ENCODE measurements at places on chromosomes 6 and 20.

GRCh38 chr20:13809855-13810254 lies 25.0 kb downstream of the NDUFAF5 start:
- DNase-seq, result no peak

GRCh38 chr6:48135323-48136084 lies 24.5 kb upstream of the PTCHD4 start:
- DNase-seq, result no peak

DNA sequence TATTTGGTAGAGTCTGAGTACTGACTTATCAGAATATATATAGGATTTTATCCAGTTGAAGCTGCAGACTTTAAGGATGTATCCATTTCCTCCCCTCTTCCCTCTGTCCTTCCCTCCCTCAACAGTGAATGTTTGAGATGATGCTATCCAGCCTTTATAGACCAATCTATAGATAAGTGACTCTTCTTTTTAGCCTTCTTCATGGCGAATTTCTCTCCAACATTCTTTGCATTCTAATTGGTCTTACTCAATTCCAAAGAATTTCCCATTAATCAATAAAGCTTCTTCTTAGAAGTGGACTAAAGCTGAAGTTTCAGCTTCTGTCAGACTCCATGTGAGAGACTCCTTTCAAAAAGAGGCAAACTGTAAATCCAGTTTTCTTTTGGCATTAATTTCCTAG lies 99.3 kb downstream of the AIG1 start:
- no peak for DNase-seq

- no peak for DNase-seq
Measured at GRCh38 chr6:43865932-43866645, 96.1 kb downstream of the VEGFA start.

- no peak for DNase-seq
Measured at GRCh38 chr6:72798196-72798595, 176.3 kb downstream of the KCNQ5 start.

DNA sequence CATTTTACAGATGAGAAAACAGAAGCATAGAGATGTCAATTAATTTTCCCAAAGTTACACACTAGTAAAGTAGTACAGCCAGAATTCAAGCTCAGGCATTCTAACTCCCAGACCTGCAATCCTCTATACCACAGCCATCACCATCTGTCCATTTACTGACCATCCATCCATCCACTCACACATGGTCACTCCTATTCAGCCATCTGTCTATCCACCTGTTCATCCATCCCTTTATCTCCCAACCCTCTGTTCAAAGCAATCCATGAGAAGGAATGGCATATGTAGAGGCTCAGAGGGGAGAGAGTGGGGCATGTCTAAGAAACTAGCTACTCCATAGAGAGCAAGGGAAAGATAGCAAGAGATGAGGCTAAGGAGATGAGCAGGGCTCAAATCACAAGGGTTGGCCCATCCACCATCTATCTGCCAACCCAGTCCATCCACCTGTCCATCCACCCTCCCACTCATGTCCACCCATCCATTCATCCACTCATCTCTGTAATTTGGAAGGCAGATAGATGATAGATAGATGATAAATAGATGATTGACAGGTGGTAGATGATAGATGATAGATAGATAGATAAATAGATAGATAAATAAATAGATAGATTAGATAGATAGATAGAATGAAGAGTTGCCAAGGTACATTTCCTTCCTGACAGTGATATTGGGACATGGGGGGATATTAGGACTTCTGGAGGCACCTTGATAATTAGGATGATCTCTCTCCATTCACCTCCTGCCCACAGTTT lies 12.2 kb upstream of the C6orf132 start:
- DNase-seq, result no peak

DNA sequence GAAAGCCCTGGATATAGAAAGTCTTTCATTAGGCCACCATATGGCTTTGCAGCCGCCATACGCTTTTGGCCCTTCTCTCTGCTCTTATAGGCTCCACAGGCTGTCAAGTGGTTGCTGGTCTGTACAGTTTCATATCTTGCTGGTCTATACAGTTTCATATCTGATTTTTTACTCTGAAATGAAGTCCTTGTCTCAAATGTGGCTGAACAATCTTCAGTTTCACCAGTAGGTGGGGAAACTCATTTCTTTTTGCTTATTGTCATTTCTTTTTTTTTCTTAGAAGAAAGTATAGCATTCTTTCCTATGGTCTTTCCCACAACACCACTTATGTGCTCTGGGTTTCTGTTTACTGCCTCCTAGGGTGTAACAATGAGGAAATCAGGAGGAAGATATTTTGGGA lies 771.4 kb upstream of the MMS22L start:
- DNase-seq, result no peak

- peak; percentile 39 for DNase-seq
Measured at GRCh38 chr20:20410678-20411077, 42.8 kb downstream of the INSM1 start.

- no peak for DNase-seq
Measured at GRCh38 chr6:35500782-35501181, 3.9 kb upstream of the TEAD3 start.

- DNase-seq, result no peak
Measured at GRCh38 chr6:43817192-43817591, 47.2 kb downstream of the VEGFA start.

- no peak for DNase-seq
Measured at GRCh38 chr20:42336576-42336975, 718.4 kb upstream of the CHD6 start.

GRCh38 chr6:22071270-22072041 lies 225.4 kb downstream of the PRL start:
- DNase-seq, result peak; percentile 45

DNA sequence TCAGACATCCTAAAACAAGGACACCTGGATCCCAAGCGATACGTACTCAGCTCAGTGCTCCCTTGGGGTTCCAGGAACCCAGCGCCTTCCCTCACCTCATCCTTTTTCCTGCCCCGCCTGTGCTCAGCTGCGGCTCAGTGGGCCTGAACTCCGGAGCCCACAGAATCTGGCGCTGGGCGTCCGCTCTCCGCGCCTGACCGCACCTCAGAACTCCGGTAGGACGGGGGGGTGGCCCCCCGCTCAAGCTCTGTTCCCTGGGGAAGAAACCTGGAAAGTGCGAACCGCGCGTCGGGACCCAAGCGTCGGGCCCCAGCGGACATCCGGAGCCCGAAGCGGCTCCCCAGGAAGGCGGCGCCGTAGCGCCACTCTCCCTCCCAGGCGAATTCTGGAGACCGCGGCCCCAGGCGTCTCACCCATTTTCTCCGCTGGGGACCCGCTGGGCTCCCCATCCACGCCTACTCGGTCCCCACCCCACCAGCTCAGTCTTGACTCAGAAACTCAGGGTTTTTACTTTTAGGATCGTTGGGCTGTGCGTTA lies 336 bp upstream of the LY6G5C start:
- DNase-seq, result peak; percentile 32

- no peak for DNase-seq
Measured at GRCh38 chr20:32012159-32012688, 2.0 kb downstream of the CCM2L start.

DNA sequence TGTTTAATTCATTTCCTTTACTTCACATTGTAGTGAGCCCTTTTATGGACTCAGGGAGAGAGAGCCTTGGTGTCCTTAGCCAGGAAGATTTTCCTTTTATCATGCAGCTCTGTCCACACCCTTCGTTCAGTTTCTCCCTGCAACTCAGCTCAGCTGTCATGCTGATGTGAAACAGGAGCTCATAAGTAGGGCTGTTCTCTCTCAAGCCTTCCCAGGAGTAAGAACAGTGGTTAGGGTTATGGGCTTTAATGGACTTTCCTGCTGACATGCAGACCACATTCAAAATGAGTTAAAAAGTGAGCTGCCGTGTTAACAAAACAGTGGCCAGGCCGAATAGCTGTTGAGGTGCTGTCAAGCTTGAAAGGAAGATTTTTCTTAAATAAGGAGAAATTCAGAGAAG lies 104.1 kb downstream of the BCKDHB start:
- no peak for DNase-seq

DNA sequence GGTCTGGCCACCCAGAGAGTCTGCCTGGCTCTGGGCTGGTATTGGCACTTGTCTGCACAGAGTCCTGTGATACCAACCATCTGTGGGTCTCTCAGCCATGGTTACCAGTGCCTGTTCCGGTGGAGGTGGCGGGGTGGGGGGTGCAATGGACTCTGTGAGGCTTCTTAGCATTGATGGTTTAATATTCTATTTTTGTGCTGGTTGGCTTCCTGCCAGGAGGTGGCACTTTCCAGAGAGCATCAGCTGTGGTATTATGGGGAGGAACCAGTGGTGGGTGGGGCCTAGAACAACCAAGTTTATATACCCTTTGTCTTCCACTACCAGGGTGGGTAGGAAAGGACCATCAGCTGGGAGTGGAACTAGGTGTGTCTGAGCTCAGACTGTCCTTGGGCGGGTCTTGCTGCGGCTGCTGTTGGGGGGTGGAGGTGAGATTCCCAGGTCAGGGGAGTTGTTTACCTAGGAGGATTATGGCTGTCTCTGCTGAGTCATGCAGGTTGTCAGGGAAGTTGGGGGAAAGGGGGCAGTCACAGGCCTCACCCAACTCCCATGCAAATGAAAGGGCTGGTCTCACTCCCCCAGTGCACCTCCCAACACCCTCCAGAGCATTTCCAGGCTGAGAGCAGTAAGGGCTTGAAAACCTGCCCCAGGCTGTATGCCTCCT lies 117.5 kb downstream of the FLRT3 start:
- DNase-seq, result no peak

DNA sequence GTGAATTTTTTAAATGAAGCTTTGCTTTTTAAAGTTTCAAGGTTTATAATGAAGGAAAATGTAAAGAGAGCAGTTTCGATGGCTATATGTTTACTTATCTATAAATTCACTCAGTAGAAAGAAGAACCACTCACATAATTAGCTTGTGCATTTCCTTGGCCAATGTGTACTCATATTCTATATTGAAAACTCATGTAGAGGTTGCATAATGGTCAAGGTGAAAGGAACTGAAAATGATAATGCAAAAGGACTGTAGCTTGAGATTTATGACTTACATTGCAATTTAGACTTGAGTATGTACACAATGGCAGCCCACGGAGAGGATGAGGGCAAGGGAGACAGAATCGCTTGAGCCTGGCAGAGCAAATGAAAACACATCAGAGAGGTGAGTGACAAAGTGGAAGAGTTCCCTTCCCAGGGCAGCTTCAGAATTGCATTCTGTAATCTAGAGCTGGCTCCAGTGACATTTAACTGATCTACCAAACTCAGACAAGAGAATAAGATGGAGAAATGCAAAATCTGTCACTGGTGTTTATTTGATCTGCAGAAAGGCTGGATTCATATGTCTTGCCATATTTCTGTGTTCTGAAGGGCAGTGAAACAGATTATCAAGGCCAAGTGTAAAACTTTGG lies 191.8 kb downstream of the TMEM200A start:
- no peak for DNase-seq

- DNase-seq, result no peak
Measured at GRCh38 chr6:16265351-16266341, 27.3 kb downstream of the GMPR start.

- no peak for DNase-seq
Measured at GRCh38 chr6:142653710-142654420, 291.1 kb downstream of the HIVEP2 start.

DNA sequence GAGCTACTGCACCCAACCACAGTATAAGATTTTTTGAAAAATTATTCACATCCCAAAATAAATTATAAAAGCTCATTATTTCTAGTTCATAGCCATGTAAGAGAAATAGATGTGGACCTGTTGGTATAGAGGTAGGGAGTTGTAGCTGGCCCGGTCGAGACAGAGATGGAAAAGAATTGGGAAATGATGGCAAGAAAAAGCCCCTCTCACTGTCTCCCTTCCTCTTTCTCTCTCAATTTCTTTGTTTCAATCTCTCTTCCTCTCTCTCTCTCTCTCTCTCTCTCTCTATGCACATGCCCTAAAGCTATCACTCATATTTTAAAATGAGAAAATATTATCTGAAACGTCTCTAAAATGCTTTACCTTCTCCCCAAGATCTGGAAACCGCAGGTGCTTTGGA lies 80.7 kb upstream of the CD83 start:
- DNase-seq, result no peak

- no peak for DNase-seq
Measured at GRCh38 chr6:94215552-94215951, 796.2 kb upstream of the EPHA7 start.

DNA sequence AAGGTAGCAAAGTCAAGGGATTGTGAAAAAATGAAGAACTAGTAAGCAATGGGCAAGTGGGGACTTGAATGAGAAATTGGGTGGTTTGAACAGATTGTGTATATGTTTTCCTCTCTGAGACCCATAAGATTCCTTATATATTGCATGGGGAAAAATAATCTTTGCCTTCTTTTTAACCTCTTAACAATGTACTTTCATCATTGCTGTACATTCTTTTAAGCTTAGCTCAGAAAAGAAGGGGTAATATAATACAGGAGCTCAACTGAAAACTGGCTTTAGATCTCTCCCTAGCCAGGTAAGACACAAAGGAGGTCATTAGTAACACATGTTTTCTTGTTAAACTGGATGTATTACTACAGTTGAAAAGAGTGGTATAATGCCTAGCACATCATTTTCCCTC lies 287.2 kb downstream of the RNF144B start:
- no peak for DNase-seq

DNA sequence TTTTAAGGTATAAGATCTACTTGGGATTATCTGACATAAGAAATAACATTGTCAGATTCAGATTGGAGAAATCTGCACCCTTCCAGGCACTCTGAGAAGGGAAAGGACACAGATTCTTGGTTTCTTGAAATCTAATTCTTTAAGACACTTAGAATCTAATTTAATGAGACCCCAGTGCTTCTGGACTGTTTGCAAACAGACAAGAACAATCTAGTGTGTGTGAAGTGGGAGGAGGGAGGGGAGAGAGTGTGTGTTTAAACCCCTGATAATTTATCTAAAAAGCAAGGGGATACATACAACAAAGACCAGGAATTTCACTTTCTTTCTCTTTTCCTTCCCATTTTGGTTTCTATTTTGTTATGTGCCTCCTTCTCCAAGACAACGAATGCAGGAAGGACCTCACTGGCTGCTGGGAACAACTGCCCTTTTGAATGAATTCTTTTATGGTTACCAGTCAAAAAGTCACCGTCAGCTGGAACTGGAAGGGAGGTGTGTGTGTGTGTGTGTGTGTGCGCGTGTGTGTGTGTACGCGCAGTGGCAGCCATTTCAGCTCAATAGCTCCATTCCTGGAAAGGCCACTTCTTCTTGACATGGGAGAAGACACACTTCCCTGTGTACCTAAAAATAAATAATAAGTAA lies 129.4 kb downstream of the BCAS1 start:
- DNase-seq, result peak; percentile 44

DNA sequence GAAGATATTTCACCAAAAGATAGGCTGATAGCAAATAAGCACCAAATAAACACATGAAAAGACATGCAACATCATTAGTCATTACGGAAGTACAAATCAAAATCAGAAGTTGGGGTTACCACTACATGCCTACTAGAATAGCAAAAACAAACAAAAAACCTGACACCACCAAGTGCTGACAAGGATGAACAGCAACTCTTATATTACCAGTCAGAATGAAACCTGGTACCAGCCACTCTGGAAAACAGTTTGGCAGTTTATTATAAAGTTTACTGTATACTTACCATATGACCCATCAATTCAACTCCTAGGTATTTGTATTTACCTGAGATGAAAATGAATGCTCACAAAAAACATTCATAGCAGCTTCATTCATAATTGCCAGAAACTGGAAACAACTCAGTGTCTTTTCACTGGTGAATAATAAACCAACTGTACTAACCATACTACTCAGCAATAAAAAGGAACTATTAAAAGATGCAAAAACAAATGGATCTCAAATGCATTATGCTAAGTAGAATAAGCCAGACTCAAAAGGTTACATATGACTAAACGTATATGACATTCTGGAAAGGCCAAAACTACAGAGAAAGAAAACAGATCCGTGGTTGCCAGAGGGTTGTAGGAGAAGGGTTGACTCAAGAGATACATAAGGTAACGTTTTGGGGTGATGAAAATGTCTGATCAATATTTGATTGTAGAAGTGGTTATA lies 33.0 kb downstream of the NUP153 start:
- DNase-seq, result no peak
